ENCODE measurements at places on chromosomes 7 and 10.

DNA sequence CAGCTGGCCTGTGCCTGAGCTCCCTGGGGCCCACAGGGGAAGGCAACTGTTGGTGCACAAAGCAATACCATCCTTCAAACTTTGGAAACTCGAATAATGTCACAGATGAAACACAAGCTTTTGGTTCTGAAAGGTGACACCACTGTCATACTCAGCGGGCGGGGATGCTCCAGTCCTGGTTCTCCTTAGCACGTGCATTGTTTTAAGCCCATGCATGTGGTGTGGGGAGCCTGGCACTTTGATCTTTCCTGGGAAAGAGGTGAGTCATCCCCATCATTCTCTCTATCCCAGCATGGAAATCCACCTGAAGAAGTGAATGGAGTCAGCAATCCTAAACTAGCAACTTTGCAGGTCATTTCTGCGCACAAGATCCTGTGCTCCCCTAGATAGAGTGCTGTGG lies 119.6 kb downstream of the GLRX3 start:
- DNase-seq, result no peak

DNA sequence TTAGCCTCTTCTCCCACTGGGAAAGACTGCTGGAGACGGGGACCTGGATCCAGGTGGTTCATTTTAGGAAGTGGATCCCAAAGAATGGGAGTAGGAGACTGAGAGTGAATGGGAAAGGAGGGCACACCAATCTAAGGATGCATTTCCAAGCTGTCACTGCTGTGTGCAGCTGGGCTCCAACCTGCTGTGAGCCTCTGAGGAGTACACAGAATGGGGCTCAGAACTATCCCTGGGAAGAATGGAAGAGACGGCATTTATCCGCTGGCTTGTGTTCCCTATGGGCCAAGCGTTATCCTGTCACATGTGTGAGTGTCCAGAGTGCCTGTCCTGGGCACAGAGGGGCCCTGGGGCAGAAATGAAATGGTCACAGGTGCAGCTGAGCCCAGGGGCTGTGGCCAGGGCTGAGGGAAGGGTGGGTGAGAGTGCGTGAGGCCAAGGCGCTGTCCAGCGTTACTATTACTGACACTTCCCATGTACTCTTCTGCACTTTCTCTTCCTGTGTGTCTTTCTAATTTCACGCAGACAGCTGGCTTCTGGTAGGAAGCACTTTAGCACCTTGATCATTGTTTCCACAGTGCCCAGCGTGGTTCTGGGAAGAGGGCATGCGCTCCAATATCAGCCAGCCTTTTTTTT lies 35.4 kb upstream of the PODXL start:
- no peak for DNase-seq

GRCh38 chr10:78306358-78306757 lies 272.7 kb downstream of the RPS24 start:
- DNase-seq, result no peak

DNA sequence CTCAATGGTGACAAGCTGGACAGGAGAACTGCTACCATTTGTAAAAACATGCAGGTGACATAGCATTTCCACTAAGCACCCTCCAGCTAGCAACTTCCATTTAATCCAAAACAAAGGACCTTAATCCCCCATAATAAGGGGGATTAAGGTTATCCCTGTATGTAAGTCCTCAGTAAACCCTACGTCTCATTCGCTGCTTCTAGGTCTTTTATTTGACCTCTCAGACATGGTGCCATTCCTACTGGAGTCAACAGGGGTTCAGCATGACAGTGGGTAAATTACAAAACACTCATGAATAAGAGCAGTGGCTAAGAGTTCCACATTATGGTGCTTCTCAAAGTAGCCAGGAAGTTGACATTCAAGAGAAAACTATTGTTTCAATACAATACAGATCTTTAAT lies 121.8 kb upstream of the CAV2 start:
- DNase-seq, result no peak

GRCh38 chr10:116989439-116989838 lies 15.5 kb downstream of the SHTN1 start:
- DNase-seq, result no peak

DNA sequence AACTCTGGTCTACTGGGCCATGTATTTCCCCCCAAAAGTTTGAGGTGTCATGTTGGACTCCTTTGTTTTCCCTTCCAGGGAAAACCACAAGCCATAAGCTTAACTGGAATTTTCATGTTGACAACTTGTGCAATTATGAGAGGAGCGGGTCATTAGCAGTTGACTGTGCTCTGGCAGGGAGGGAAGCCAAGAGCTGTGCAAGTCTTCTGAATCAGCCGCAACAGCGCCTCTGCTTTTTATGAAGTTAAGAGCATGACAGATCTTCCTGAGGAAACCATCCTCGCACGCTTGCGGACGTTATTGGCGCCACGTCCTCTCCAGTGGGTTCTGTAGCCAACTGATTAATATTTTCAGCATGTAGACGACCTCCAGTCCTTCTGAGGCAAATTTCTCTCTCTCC lies 148.7 kb upstream of the MKI67 start:
- DNase-seq, result no peak

DNA sequence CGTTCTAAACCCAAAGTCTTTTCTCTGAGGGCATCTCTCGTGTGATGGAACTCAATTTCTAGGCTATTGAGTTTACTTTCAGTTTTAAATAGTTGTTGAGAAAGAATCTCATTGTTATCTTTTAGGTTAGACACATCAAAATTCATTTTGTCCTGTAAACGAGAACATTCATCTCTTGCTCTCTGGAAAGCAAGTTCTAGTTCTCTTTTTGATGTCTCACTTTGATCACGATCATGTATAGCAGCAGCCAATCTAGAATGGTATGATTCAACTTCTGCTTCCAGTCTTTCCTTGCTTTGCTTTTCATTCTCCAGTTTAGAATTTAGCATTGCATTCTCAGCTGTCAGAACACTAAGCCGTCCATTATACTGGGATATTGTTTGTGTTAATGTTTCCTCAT lies 65.1 kb downstream of the ANKRD26 start:
- DNase-seq, result no peak

DNA sequence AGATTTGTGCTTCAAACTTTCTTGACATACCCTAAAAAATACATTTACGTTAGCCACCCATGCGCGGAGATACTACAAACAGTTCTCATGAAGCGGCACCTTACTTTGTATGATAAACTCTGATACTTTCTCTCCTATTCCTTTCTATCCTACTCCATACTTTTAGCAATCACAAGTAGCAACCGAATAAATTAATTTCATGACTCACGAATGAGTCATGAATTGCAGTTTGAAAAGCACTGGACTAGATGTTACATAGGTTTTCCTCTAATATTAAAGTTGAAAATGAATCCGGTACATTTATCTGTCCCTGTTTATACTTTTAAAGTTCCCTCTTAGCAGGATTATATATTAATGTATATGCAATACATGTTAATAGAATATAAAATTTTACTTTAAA lies 67.6 kb downstream of the CUBN start:
- no peak for DNase-seq
